Activated CD4-positive, CD25-positive, alpha-beta regulatory T cell treated with anti-CD3 and anti-CD28 coated beads, Interleukin-2, amount 50 U/mL, for 16 hours (primary cell): ENCODE measurements at places on chromosomes 4 and X.

DNA sequence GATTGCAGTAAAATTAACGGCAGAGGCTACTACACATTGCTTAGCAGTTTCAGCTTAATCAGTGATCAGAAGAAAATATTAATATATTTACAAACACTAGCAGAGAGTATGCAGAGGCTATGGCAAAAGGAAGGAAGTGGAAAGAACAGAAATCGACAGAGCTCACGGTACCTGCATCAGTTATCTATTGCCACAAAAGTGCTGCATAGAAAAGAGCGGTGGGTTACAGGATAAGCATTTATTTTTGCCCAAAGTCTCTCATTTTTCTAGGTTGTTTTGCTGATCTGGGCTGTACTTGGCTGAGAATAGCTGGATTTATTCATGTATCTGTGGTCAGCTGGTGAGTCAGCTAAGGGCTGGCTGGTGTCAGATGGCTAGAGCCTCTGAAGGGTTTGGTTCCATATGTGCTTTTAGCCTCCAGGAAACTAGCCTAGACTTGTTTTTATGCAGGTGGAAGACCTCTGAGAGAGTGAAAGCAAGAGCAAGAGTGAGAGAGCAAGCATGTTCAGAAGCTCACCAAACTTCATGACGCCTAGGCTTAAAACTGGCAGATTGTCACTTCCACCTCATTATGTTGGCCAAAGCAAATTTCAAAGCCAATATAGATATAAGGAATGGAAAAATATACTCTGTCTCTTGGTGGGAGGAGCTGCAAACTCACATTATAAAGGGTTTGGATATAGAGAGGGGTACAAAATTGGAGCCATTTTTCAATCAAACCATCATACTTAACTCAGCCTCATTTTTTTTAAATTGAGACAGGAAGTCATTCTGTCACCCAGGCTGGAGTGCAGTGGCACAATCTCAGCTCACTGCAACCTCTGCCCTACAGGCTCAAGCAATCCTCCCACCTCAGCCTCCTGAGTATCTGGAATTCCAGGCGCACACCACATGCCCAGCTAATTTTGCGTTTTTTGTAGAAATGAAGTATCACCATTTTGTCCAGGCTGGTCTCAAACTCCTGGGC lies 153.2 kb upstream of the RPL34 start:
- DNase-seq, result no peak

GRCh38 chrX:93468075-93468474 lies 205.3 kb downstream of the NAP1L3 start:
- no peak for DNase-seq

- no peak for DNase-seq
Measured at GRCh38 chrX:66021765-66022631, 17.9 kb downstream of the VSIG4 start.

GRCh38 chr4:113582737-113583136 lies 178.8 kb downstream of the CAMK2D start:
- DNase-seq, result no peak

GRCh38 chr4:150130933-150131332 lies 52.7 kb downstream of the DCLK2 start:
- DNase-seq, result no peak
